ENCODE measurements at places on chromosomes 6 and 20. TPM values are rescaled to one million over a fixed set of nuclear protein-coding genes. Genes with fewer than 3 reads are reported as not detected.

The YIPF3 gene
- 49.7 TPM for total RNA-seq

The VSX1 gene
- total RNA-seq = 0.10 TPM

The TFAP2D gene
- total RNA-seq = not detected

The BMP5 gene
- total RNA-seq = 5.0 TPM

The ZNF831 gene
- total RNA-seq = 0.20 TPM

The PRICKLE4 gene
- 2.4 TPM for total RNA-seq

The ARMH2 gene
- total RNA-seq = not detected

The GJA1 gene
- total RNA-seq = 431 TPM

The KPNA5 gene
- 15.5 TPM for total RNA-seq

The GPLD1 gene
- total RNA-seq = 10.2 TPM

The ROS1 gene
- 0.10 TPM for total RNA-seq

The LY6G6F gene
- total RNA-seq = not detected

The PGK2 gene
- total RNA-seq = not detected

The TSHZ2 gene
- total RNA-seq = 10.1 TPM

The IRAK1BP1 gene
- 9.0 TPM for total RNA-seq

The GPX5 gene
- total RNA-seq = not detected

The ADTRP gene
- total RNA-seq = 14.0 TPM

The LST1 gene
- 7.6 TPM for total RNA-seq

The TNF gene
- total RNA-seq = 1.9 TPM

The HSPA1L gene
- 1.8 TPM for total RNA-seq

The CST2 gene
- total RNA-seq = not detected

The USP49 gene
- 5.0 TPM for total RNA-seq

The ANGPT4 gene
- total RNA-seq = 0.10 TPM

The ARHGAP40 gene
- 3.5 TPM for total RNA-seq

The BMP7 gene
- 15.0 TPM for total RNA-seq

The TBC1D20 gene
- 22.9 TPM for total RNA-seq

The HS3ST5 gene
- 0.30 TPM for total RNA-seq

The HTR1B gene
- 0.10 TPM for total RNA-seq

The TJAP1 gene
- 11.8 TPM for total RNA-seq

The PROKR2 gene
- not detected for total RNA-seq

The LRRC73 gene
- 0.20 TPM for total RNA-seq

The OPRL1 gene
- total RNA-seq = 0.89 TPM

The BPIFB2 gene
- not detected for total RNA-seq

The CPNE5 gene
- total RNA-seq = 4.0 TPM

The RCAN2 gene
- 1.9 TPM for total RNA-seq

The PDE10A gene
- 9.2 TPM for total RNA-seq

The TULP1 gene
- 0.39 TPM for total RNA-seq

The RGL2 gene
- 29.2 TPM for total RNA-seq

The RGS17 gene
- total RNA-seq = 0.69 TPM

The HUS1B gene
- 1.1 TPM for total RNA-seq

The DEFB126 gene
- not detected for total RNA-seq

The ATP6V1G2 gene
- 1.4 TPM for total RNA-seq

The SIGLEC1 gene
- total RNA-seq = 3.5 TPM

The SLC17A3 gene
- not detected for total RNA-seq

Data from skin of body (tissue), 3 donors.